ENCODE measurements at places on chromosomes 5 and 9.

DNA sequence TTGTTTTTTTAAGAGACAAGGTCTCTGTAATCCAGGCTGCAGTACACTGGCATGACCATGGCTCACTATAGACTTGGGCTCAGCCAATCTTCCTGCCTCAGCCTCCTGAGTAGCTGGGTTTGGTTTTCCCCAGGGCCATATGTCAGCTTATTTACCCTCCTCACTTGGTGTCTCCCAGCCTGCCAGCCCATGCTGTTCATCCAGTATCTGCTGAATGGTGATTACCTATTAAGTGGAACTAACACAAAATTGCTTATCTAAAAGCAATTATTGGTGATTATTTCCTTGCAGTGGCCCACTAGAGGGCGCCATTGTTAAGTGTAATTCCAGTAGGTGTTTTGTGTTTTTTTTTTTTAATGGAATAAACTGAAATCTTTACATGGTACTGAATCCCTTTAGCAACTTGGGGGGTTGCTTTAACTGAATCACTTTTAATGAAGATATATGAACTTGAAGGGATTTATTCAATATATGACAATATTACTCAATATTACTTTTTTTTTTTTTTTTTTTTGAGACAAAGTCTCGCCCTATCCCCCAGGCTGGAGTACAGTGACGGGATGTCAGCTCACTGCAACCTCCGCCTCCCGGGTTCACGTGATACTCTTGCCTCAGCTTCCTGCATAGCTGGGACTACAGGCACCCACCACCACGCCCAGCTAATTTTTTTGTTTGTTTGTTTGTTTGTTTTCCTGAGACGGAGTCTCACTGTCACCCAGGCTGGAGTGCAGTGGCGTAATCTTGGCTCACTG is 13.8 kb downstream of the EXOSC2 start:
- DNase-seq, result peak; percentile 74

GRCh38 chr5:149083846-149084245 is 21.0 kb upstream of the SH3TC2 start:
- DNase-seq, result no peak

DNA sequence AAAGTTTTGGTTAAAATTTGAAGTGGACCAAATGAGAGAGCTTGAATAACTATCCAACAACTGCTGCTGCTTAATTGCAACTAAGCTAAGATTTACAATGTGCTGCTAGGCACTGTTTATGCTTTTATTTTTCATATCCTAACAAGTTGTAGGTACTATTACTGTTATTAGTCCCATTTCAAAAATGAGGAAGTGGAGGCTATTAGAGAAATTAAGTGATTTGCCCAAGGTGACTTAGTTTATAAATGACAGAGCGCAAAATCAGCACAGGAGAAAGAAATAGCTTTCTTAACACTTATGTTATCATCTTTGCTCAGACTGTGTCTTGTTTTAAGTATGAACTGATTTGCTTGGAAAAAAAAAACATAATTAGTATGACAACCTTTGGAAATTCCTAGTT is 23.1 kb downstream of the WDR36 start:
- DNase-seq, result no peak

GRCh38 chr5:90477073-90477472 is 2.4 kb downstream of the POLR3G start:
- DNase-seq, result no peak

GRCh38 chr5:157431544-157432200 is 28.3 kb upstream of the NIPAL4 start:
- DNase-seq, result peak; percentile 85

DNA sequence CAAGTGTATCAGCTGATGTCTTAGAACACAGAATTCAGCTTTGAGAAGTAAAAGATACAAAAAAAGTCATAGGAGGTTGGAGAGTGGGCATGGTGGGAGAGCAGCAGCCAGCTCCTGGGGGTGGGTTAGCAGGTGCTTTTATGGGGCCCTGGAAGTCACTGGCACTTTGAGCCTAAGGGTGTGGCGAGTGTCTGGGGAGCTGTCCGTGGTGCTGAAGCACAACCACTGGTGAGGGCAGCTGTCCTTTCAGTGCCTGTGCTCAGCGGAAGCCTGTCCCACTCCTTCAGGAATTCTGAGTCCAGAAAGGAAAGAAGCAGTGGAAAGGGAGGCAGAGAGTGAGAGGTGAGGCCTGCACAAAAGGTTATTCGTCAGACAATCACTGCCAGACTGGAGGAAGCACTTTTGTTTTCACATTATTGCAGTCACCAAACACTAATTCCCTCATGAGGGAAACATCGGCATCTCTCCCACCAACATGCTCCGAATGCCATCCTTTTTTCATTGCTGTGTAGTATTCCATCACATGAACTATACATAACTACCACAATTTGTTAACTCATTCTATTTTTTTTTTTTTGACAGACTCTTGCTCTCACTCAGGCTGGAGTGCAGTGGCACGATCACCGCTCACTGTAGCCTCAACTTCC is 59.4 kb upstream of the RAPGEF1 start:
- peak; percentile 85 for DNase-seq

DNA sequence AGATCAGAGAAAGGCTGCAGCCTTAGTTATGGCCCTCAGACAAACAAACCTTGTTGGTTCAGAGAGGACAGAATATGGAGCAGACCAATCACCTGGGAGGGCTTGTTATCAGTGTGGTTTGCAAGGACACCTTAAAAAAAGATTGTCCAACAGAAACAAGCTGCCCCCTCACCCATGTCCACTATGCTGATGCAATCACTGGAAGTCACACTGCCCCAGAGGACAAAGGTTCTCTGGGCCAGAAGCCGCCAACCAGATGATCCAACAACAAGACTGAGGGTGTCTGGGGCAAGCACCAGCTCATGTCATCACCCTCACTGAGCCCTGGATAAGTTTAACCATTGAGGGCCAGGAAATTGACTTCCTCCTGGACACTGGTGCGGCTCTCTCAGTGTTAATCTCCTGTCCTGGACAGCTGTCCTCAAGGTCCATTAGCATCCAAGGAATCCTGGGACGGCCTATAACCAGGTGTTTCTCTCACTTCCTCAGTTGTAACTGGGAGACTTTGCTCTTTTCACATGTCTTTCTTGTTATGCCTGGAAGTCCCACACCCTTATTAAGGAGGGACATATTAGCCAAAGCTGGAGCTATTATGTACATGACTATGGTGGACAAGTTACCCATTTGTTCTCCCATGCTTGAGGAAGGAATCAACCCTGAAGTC is 36.9 kb upstream of the TBCA start:
- no peak for DNase-seq

DNA sequence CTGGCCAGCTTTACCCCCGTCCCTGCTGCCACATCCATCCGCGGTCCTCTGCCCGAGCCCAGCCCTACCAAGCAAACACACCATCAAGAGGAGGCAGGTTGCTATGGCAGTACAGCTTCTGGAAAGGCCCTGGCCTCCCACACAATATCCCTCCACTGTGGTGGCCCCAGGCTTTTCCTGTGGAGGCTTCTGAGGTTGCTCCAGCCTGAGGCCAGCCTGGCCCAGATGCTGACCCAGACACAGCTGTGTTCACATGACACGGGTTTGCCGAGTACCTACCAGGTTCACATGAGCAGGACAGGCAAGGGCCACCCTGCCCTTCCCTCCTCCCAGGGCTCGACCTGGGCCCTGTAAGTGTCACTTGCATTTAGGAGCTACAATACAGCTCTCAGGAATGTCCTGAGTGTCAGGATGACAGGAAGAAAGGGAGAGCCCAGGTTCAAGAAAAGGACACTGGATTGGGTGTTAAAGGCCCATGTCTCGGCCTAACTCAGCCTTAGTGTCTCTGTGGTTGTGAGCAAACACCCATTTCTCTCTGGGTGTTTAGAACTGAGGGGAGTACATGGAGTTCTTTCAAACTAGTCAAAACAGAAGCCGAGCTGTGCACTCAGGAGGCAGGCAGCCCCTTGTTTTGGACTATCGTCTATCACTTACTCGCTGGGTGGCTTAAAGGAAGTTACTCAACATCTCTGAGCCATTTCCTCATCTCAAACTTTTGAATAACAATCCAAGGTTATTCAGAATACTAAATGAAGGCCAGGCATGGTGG is 40.2 kb downstream of the NAIF1 start:
- no peak for DNase-seq

DNA sequence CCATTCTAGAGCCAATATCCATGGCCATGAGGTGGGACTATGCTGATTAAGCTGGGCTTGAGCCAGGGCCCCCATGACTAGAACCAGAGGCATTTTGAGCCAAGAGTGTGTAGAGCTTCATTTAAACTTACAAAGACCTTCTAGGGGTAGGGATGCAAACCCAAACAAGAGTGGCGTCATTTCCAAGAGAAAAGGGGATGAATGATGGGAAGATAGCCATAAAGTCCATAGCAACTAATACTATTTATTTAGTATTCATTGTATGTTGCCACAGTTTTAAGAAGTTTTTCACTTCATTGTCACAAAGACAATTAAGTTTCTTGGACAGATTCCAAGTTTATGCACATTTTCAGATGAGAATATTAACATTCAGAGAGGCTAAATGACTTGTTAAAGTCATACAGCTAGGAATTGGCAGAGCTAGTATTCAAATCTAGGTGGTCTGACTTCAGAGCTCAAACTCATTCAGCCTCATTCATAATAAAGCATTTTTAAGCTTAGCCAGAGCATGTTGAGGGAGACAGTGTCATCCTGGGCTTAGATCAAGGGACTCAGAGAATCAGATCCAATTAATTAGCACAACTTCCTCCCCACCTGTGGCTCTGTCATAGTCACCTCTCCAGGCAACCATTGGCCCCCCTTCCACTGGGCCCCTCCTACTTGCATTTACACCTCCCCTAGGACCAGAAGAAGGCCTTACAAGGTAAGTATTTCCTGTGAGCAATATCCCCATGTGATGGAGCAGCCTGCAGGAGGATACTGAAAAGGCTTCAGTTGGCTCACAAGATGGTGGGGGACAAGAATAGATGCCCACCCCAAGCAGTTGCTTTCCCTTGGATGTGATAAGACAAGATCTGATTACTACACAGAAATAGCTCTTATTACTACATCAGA is 95.0 kb upstream of the PCSK1 start:
- no peak for DNase-seq

GRCh38 chr5:73420666-73421065 is 27.9 kb downstream of the FOXD1 start:
- no peak for DNase-seq

GRCh38 chr5:130871346-130872086 is 293.5 kb downstream of the HINT1 start:
- DNase-seq, result peak; percentile 69

DNA sequence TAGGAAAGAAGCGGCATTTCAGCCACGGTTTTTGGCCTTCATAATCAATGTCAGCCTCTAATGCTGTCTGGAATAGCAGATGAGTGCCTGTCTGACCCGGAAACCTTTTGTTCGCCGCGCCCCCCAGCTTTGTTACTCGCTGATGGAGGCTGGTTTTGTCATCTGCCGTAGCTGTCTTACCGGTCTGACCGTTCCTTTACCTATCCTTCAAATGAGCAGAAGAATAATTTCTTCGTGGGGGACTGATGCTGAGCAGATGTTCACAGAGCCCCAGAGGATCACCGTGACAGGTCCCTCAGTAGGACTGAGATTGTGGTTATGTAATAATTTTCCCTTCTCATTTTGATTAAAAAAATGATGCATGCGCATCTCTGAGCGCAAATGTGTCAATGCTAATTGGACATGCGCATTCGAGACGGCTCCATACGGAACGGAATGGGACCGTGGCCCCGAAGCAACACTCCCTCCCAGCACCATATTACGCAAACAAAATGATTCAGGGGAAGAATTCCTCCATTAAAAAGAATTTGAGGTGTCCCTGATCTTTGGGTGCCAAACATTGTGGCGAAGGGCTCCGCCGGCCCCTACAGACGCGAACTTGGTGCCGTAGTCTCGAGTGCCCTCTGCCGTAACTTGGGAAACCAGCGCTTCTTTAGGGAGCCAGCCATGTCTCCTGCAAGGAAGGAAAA is 27.6 kb downstream of the TLX3 start:
- no peak for DNase-seq

- DNase-seq, result no peak
These were observed 83.4 kb downstream of the MEGF10 start for GRCh38 chr5:127373858-127374491.

- no peak for DNase-seq
These were observed 74.8 kb upstream of the TSLP start for GRCh38 chr5:110996742-110997141.

GRCh38 chr5:56900858-56901578 is 8.4 kb upstream of the SETD9 start:
- peak; percentile 69 for DNase-seq

- no peak for DNase-seq
These were observed 37.4 kb downstream of the FOXI1 start for GRCh38 chr5:170143091-170143490.

DNA sequence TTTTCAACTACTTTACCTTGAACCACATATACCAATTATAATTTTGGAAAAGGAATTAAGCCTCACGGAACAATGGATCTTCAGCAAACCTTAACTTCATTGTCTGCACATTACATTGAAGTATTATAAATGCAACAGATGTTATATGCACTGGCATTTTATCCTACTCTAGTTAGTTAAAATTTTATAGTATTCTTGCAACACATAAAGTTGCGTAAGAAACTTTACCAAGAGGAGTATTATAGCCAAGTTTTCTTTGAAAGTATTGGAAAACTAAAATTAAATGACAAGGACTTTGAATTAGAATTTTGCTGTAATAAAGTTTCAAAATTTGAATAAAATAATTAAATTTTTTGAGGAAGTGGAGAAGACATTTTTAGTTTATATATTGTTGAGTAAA is 63.4 kb upstream of the SREK1 start:
- no peak for DNase-seq

GRCh38 chr5:135645336-135646180 is 66.8 kb upstream of the CXCL14 start:
- DNase-seq, result peak; percentile 59

GRCh38 chr5:72377910-72378638 is 57.9 kb downstream of the PTCD2 start:
- DNase-seq, result no peak

- DNase-seq, result no peak
These were observed 37.3 kb upstream of the TENT4A start for GRCh38 chr5:6675784-6676491.

DNA sequence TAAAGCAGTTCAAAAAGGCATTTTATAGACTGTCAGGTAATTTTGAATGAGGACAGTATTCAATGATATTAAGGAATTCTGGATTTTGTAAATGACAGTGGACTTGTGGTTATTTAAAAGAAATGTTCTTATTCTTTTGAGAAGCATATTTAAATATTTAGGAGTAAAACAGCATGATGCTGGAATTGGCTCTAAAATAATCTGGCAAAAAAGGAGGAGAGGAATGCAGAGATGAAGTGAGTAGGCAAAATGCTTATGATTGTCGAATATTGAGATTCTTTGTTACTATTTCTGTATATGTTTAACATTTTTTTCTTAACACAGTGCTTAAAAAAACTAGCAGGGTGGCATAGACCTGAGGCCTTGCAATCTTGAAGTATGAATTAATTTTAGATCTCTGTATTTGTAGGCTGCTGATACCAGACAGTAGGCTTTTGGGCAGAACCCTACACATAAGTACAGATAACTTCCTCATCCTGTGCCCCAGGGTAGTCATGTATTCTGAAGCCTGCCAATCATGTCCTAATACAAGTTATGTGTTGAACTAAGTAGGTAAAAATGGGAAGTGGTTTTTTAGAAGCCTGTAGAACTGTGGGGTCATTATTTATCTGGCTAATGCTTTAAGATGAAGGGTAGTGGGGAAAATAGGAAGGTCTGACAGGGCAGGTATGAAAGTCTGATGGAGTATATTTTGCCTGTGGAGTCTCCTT is 9.4 kb downstream of the CD180 start:
- DNase-seq, result no peak
